NAMALWA (cell line): ENCODE measurements at places on chromosomes 2 and 18.

GRCh38 chr2:229221641-229222040 is 49.4 kb downstream of the PID1 start:
- DNase-seq: no peak

DNA sequence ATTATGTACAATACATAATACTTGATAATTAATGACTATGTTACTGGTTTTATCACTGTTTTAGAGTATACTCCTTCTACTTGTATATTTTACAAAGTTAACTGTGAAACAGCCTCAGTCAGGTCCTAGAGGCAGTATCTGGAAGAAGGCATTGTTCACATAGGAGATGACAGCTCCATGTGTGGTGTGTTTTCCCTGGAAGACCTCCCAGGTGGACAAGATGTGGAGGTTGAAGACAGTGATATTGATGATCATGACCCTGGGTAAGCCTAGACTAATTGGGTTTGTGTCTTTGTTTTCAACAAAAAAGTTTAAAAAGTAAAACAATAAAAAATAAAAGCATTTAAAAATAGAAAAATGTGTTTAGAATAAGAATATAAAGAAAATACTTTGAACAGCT is 96.4 kb downstream of the TRIB2 start:
- no peak for DNase-seq

- no peak for DNase-seq
These were observed 250.9 kb downstream of the IRS1 start for GRCh38 chr2:226548732-226549131.

DNA sequence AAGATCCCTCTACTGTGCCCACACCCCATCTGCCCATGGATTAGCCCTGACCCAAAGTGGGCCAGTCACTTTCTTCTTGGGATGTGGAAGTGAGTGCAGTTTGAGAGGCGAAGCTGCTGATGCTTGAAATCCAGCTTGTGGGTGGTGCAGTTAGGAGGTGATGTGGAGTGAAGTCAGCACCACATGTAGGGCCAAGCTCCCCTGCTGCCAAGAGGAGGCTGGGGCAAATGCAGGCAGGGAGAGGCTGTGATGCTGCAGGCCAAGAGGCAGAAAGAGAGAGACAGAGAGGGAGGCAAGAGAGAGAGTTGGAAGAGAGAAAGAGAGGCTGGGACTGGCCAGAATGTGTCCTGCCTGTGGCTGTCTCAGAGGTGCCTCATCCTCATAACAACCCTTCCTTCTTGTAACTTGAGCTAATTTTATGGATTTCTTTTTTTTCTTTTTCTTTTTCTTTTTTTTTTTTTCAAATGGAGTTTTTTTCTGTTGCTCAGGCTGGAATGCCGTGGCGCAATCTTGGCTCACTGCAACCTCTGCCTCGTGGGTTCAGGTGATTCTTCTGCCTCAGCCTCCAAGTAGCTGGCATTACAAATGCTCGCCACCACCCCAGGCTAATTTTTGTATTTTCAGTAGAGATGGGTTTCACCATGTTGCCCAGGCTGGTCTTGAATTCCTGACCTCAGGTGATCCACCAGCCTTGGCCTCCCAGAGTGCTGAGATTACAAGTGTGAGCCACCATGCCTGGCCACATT is 35.3 kb upstream of the CAB39 start:
- DNase-seq: no peak

- DNase-seq: no peak
These were observed 158.9 kb downstream of the LDLRAD4 start for GRCh38 chr18:13377496-13377895.

DNA sequence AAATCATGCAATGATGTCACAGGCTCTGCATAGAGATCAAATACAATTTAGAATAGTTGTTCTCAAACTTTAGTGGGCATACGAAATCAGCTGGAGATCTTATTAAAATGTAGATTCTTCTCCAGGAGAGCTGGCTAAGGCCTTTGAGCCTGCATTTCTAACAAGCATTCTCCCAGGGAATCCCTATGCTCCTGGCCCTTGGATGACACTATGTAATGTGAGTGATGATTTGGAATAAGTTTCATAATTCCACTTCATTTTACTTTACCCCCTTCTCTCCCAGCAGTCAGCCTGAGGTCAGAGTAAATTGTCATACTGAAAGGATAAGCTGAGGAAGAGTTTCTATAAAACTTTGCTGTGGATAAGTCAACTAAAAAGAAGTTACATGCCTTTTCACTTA is 189.1 kb downstream of the UBE2E3 start:
- no peak for DNase-seq

- DNase-seq: no peak
These were observed 45.2 kb upstream of the GCG start for GRCh38 chr2:162197069-162197825.

DNA sequence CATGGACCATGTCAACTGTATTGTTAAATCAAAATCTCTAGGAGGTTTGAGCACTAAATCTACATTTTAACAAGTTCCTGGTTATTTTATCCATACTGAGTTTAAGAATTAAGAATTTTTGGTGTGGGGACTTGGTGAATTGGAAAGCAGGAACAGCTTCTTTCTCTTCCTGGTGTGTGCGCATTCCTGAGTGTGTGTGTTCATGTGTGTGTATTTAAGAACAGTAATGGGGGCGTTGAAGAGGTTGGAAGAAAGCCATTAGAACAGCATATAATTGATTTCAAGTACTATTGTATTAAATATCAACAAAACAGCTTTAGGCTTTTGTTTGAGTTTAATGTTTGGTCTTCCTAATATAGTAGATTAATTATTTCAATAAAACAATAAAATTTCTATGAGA is 801.3 kb upstream of the ID2 start:
- no peak for DNase-seq

- DNase-seq: no peak
These were observed 914.3 kb downstream of the DCC start for GRCh38 chr18:53254265-53254664.

- no peak for DNase-seq
These were observed 21.1 kb downstream of the ANTXR1 start for GRCh38 chr2:69034122-69034521.

DNA sequence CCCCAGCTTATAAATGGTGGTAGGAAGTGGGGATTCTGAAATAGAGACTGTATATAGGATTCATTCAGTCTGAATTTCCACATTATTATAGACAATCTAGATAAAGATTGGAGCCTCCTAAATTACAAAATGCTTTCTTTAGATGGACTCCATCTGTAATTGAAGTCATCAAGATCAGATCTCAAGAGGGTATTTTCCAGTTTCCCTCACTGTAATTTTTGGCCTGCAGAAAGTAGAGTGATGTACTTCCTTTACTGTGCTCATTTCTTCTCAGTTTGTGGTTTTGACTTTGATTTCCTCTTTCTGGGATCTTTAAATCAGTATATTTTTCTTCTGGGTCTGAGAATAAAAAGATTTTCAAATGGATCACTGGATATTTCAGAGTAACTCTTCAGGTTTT is 7.2 kb downstream of the BABAM2 start:
- DNase-seq: no peak

- no peak for DNase-seq
These were observed 280.6 kb upstream of the PARD3B start for GRCh38 chr2:204264621-204265140.

GRCh38 chr18:3046216-3046808 is 33.4 kb upstream of the LPIN2 start:
- DNase-seq: no peak

DNA sequence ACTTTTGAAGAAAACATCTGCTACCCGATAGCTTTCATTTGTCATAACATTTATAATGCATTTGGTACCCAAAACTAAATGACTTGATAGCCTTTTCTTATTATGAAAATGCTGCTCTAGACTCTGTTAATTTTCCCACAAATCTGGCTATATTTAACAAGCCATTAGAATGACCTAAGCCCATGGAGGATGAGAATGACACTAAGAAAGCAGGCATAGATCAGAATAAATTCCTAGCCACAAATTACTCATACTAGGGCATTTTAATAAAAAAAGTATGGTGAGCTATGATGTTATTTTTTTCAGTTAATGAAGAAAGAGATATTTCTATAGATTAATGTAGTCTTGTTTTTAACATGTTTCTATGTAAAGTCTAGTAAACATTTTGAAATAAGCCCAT is 1728.3 kb downstream of the SUCLG1 start:
- no peak for DNase-seq

DNA sequence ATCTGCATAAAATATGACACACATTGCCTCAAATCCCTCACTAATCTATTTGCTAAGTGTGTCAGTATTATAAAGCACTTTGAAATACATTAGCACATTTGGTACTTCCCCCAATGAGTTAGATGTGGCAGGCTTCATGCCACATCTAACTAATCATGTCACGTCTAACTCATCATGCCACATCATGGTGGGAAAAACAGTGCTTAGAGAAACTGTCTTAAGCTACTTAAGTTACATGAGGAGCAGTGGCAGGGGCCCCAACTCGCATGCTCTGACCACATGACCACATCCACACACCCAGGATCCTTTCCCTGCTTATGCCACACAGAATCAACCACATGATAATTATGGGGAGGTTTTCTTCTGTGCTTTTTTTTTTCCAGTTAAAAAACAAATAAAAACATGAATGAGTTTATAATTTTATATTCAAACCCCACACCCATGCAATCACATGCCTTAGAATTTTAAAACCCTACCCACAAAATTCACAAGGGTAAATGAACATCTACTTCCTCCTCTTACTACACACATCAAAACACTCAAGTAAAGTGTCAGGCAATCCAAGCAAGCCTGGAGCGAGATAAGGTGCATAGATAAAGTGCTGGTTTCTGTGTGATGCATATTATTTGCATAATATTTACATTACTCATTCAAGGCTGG is 1.6 kb downstream of the ABCA12 start:
- DNase-seq: no peak

- no peak for DNase-seq
These were observed 113.5 kb upstream of the ZNF236 start for GRCh38 chr18:76708722-76709353.

DNA sequence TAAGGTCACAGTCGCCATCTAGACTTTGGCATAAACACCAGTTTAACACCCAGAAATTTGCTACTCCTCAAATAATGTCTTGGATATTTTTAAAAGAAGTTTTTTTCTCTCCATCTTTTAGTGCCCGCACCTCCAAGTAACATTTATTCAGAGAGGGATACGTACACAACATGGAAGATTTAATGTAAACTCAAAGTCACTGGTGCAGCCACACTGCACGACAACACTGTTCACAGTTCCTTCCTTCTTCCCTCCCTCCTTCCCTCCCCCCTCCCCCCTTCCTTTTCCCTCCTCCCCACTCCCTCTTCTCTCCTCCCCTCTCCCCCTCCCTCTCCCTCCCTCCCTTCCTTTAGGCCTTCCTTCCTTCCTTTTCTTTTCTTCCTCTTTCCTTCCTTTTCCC is 56.5 kb downstream of the NPPC start:
- DNase-seq: peak; percentile 19

DNA sequence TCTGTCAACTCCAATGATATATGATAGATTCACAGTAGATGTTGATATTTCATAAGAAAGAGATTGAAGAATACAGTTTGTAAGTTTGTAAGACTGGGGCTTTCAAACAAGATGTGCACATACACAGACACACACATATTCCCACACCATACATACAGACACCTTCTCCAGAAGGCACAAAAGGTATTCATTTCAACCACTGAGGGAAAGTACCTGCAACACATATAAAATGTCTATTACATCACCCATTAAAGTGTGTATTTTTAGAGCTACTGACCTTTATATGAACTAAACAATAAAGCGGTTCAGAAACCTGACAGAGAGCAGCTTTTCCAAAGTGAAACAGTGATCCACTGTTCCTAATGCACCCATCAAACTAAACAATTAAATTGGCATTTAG is 53.3 kb downstream of the CCDC148 start:
- DNase-seq: no peak

DNA sequence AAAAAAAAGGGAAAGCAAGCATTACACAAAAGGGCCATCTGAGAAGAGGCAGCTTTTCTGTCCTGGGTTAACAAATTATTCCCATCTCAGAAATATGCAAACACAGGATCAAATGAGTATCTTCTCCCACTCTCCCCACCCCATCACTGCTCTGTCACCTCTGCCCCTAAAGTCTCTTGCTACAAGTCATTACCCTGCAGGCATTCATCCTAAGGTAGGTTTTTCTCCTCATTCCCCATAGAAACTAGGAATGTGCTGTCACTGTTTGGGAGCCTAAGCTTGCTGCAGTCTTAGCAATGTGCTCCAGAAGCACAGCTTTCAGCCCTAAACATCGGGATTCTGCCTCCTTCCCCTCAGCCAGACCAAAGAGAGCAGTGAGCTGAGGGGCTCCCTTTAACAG is 3.6 kb downstream of the LRRTM1 start:
- no peak for DNase-seq

GRCh38 chr2:23383100-23383499 is 1.9 kb upstream of the KLHL29 start:
- peak; percentile 14 for DNase-seq

DNA sequence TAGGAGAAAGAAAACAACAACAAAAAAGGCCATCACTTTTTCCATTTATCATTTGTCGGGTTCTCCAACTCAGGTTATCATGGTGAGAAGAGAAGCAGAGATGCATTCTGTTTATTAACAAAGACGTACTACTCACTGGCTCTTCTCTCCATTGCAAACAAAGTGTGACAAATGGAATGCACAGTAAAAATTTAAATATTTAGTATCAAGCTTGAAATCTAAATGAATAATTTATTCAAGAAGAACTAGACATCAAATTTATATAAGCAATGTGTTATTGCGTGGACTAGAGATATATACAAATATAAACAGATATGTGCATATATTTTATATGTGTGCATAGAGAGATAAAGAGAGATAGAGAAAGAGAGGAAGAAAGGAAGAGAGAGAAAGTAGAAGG is 236.5 kb downstream of the DSEL start:
- no peak for DNase-seq

DNA sequence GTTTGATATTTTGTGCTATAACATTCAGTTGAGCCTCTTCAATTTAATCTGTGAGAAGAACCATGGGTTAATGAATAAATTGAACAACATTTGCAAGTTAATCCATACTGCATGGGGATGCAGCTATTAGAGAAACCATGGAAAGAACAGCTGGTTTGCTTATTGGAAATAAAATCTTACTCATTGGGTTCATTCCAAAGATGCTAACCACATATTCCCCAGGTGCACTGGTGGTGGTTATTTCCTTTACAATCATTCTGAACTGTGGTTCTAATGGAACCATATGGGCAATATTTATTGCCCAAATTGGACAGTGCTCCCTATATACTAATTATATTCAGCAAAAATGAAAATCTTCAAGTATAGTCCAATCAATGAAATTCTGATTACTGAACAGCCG is 1200.4 kb upstream of the CDH2 start:
- no peak for DNase-seq

- no peak for DNase-seq
These were observed 304.6 kb downstream of the MTX2 start for GRCh38 chr2:176573612-176574483.

DNA sequence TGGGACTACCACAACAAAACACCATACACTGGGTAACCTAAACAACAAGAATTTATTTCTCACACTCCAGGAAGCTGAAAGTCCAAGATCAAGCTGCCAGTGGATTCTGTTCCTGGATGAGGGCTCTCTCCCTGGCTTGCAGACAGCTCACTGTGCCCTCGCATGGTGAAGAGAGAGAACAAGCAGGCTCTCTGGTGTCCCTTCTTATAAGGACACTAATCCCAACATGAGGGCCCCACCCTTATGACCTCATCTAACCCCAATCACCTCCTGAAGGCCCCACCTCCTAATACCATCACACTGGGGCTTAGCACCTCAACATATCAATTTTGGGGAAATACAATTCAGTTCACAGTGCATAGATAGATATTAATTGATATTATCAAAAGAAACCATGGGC is 83.5 kb downstream of the BIN1 start:
- DNase-seq: no peak

- no peak for DNase-seq
These were observed 19.5 kb upstream of the POMC start for GRCh38 chr2:25187729-25188350.

- DNase-seq: no peak
These were observed 13.1 kb downstream of the CTLA4 start for GRCh38 chr2:203880557-203881125.
